MCF 10A (cell line): ENCODE measurements at places on chromosomes 12 and 14.
A peak's percentile ranks its signal among the peaks of the same experiment; 100 is the strongest.

DNA sequence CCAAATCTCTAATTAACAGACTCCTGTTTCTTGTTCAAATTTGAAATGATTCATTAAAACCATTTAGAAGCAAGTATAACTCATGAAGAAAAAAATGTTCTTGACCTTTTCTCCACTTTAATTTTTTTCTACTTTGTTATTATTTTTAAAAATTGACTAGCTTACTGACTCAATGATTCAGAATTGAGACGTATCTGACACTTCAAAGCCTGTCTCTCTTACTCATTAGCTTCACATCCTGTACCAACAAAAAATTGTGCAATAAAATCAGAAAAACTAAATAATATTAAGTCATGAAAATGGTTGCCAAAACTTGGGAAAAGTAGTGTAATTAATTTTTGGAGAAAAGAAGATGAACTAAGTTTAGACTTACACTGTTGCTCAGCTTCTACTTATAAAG lies 331.2 kb downstream of the SLC16A7 start:
- peak; percentile 41 for DNase-seq
- H3K27me3 ChIP-seq, result no peaks in the 10 kb centered on the region
- peaks cover 10% of the 10 kb centered on the region for H3K36me3 ChIP-seq
- no peak overlapping the region for H3K4me3 ChIP-seq
- H3K4me1 ChIP-seq, result peaks cover 33% of the 10 kb centered on the region

GRCh38 chr12:62866451-62867082 lies 68.4 kb downstream of the PPM1H start:
- no peaks in the 10 kb centered on the region for H3K27me3 ChIP-seq
- peak overlapping the region; percentile 57 for H3K27ac ChIP-seq
- H3K4me1 ChIP-seq, result peaks cover 27% of the 10 kb centered on the region
- H3K4me3 ChIP-seq, result no peak overlapping the region

- H3K4me3 ChIP-seq, result no peak overlapping the region
- no peak overlapping the region for H3K27ac ChIP-seq
- no peaks in the 10 kb centered on the region for H3K4me1 ChIP-seq
- no peaks in the 10 kb centered on the region for H3K36me3 ChIP-seq
These were observed 110.5 kb downstream of the ASCL4 start for GRCh38 chr12:107884769-107885694.

DNA sequence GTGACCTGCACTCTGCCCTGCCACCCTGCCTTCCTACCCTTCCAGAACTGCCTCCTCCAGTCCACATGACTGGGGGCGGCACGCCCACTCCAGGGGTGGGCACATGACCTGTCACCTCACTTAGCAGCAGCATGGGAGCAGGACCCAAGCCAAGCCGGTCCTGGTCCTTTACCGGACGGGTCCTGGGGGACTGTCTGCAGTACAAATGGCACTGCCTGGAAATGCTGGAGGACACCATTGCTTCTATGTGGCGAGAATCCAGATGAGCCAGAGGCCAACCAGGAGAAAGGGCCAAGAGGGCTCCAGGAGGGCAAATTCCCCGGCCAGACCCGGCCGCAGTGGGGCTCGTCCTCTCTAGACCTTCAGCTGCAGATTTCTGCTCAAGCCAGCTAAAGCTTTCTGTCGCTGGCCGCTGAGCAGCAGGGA lies 33.1 kb downstream of the ITPK1 start:
- peaks cover 27% of the 10 kb centered on the region for H3K4me1 ChIP-seq
- H3K27ac ChIP-seq, result no peak overlapping the region
- H3K27me3 ChIP-seq, result no peaks in the 10 kb centered on the region
- DNase-seq, result no peak
- no peak overlapping the region for H3K4me3 ChIP-seq
